NCI-H1417 (cell line): ENCODE measurements at places on chromosomes 16 and 17.
A peak's percentile ranks its signal among the peaks of the same experiment; 100 is the strongest.

DNA sequence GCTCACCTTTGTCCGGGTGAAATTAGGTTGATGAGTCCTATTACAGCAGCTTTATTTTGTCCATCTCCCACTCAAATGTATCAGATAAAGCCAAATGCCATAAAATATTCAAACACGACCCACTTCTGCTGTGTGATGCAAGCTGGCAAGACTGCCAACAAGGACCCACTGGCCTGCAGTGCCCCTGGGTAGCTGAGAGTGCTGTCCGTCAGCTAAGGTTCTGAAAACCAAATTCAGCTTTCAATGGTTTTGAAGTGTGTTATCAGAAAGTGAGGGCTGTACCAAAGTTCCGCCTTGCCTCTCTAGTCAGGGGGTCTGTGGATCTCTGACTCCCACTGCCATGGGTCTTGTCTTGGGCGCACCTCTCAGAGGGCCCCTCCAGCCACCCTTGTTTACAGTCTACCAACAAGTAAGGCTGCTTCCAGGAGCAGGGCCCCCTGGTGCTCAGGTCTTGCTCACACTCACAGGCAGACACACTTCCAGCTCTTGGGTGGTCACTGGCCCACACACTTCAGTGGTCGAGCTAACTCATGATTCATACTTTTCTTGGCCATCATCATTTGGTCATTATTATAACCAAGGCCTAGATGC is 10.5 kb upstream of the CCDC182 start:
- DNase-seq: no peak

GRCh38 chr16:1182950-1183907 is 30.3 kb downstream of the CACNA1H start:
- DNase-seq: peak; percentile 95

GRCh38 chr17:16313139-16314090 is 39.9 kb downstream of the CENPV start:
- no peak for DNase-seq

GRCh38 chr17:50966163-50966666 is 100.1 kb upstream of the TOB1 start:
- no peak for DNase-seq

DNA sequence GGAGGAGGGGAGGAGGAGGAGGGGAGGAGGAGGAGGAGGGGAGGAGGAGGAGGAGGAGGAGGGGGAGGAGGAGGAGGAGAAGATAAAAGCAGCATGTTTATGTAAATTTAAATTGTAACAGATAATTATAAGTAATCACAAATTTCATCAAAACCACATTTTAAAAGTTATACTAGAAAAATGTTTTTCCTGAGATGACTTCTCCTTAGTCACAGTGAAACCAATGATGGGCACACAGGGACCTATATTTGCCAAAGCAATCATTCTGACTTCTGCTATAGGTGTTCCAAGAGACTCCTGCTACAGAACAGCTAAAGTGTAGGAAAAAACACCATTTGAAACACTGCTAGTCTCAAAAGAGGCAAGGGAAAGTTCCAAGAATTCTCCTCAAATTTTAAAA is 66.4 kb downstream of the CEP95 start:
- DNase-seq: no peak

- peak; percentile 46 for DNase-seq
Observed at GRCh38 chr16:3131755-3132377, 3.0 kb upstream of the ZNF213 start.

DNA sequence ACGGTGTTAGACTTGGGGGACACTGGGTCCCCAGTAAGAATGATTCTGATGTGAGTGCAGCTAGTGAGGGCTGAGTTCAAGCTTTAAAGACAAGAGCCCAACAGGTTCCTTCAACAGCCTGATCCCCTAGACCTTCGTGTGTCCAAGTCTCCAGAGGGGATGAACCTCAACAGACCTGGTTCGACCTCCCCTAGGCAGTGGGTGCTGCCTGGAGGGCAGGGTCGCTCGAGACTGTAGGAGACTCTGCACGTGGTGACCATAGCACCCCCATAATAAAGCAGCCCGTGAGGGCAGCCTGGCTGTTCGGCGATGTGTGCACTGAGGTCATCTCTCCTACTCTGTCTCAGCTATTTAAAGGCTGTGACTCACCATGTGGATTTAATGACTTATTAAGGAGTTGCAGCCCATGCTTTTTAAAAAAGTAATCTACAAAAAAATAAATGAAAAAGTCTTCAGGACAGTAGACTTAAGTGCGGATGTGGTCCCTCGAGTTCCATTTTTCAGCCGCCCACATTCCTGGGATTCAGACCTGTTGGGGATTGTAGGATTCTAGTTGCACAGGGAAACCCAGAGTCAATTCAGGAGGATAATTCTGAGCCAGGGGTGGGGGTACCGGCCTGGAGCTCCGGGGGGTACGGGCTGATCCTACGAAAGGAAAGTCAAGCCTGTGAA is 23.4 kb upstream of the METRNL start:
- no peak for DNase-seq

GRCh38 chr17:77819497-77819896 is 139.0 kb upstream of the TNRC6C start:
- peak; percentile 45 for DNase-seq

DNA sequence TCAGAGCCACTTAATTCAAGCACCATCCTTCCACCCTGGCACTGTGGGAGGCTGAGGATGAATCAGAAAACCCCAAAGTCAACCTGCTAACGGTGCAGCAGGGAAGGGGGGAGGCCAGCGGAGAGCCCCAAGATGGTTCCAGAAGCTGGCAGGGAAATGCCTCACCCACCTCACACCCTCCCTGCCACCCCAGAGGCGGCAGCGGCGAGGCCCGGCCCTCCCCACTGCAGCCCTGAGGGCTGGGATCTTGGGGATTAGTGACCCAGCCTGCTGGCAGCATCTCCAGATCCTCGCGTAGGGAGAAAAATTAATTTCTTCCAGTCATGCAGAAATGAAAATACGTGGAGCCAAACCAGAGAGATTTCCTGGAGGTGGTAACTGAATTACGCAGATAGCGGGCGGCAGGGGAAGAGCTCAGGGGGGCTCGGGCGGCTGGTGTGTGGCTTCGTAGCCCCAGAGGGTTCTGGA is 38.2 kb downstream of the CBFA2T3 start:
- no peak for DNase-seq

- no peak for DNase-seq
Observed at GRCh38 chr16:3808308-3809063, 72.0 kb downstream of the CREBBP start.
